T-helper 9 cell (primary cell): ENCODE measurements at places on chromosomes 13 and 19.

DNA sequence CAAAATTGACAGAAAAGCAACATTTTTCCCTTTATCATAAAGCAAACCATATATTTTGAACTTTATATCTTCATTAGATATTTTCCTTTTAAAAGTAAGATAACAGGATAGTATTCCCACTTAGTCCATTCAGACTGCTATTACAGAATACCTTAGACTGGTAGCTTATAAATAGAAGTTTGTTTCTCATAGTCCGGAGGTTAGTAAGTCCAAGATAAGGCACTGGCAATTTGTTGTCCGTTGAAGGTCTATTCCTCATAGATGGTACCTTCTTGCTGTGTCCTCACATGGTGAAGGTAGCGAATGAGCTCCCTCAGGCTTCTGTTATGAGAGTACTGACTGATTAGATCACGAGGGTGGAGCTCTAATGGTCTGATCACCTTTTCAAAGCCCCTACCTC is 70.4 kb downstream of the ZMYM2 start:
- DNase-seq: no peak

- no peak for DNase-seq
These were observed 1161.9 kb downstream of the UQCRFS1 start for GRCh38 chr19:28051047-28051446.

- DNase-seq: no peak
These were observed 685.0 kb upstream of the SGCG start for GRCh38 chr13:22495819-22496218.

DNA sequence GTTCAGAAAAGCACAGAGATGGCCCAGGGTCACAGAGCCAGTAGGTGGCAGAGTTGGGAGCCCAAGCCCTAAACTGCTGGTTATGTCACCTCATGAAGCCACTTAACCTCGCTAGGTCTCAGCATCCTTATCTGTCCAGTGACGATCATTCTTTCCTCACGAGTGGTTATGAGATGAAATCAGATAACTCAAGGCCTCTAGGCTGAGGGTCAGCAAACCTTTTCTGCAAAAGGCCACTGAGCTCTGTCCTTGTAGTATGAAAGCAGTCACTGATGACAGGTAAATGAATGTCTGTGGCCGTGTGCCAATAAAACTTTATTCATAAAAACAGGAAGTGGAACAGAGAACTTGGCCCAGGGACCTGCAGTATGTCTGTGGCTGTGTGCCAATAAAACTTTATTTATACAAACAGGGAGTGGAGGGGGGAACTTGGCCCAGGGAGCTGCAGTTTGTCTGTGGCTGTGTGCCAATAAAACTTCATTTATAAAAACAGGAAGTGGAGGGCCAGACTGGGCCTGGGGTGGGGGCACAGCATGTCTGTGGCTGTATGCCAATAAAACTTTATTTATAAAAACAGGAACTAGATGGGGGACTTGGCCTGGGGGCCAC is 71.2 kb downstream of the GNG7 start:
- DNase-seq: no peak

- DNase-seq: peak; percentile 87
These were observed 6.0 kb downstream of the TEKTIP1 start for GRCh38 chr19:3544742-3545668.

GRCh38 chr13:53778937-53779336 is 750.3 kb downstream of the OLFM4 start:
- DNase-seq: no peak

DNA sequence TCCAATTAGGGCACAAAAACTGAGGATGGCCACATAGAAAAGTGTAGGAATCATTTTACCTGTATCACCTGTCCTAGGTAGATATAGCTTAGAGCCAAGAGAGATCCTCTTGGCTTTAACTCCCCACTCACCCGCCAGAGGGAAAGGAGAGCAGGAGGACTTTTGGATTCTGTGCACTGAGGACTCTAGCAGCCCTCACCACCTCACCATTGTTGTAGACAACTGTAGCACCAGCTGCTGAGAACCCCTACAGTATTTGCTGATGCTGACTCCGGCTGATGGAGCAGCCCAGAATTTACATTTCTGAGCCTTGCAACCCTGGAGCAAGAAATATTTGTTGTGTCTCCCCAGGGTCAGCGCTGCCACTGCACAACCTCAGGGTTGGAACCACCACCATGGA is 2044.4 kb downstream of the OLFM4 start:
- no peak for DNase-seq

GRCh38 chr13:110950819-110951570 is 36.1 kb upstream of the ANKRD10 start:
- DNase-seq: no peak

GRCh38 chr13:60922576-60923231 is 492.9 kb downstream of the PCDH20 start:
- no peak for DNase-seq

- DNase-seq: no peak
These were observed 24.4 kb upstream of the C1QTNF9 start for GRCh38 chr13:24284889-24285565.

DNA sequence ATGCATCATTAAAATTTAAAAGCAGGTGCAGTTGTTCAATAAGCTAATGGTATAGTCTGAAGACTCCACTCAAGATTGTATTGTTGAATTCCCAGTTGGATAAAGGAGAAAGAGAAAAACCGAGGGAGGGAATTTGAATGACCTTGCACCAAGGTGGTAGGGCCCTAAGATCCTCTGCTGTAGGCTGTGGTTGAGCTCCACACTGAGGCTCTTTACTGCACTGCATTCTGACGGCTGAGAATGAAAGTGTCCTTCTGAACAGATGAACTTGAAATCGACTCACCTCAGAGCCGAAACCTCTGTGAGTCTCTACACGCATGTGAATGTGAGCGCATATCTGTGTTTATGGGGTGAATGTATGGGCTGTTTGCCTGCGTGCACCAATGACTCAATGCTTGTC is 388.9 kb upstream of the DACH1 start:
- no peak for DNase-seq

- DNase-seq: peak; percentile 60
These were observed 1.9 kb downstream of the FOXO1 start for GRCh38 chr13:40664350-40665125.

DNA sequence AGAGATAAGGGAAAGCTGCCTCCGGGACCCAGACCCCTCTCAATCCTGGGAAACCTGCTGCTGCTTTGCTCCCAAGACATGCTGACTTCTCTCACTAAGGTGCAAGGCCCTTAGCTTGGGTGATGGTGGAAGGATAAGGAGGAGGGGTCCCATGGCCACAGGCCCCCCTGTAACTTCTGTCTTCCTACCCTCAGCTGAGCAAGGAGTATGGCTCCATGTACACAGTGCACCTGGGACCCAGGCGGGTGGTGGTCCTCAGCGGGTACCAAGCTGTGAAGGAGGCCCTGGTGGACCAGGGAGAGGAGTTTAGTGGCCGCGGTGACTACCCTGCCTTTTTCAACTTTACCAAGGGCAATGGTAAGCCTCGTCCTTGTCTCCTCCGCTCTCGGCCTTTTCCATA is 2.0 kb downstream of the CYP2F1 start:
- no peak for DNase-seq

DNA sequence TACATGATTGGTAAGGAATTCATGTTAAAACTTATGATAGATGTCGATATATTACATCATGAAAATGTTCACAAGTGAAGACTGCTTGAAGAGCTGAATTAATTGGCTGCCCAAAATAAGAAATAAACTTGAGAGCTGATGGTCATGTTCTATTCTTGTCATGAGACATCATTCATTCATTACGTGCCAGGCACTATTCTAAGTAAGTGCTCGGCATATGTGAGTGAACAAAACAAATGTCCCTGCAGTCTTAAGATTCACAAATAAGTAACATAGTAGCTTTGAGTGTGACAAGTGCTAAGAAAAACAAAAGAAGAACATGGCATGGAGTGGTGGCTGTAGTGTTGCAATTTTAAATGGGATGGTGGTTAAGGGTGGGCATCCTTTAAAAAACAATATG is 329.3 kb downstream of the SUCLA2 start:
- DNase-seq: no peak

DNA sequence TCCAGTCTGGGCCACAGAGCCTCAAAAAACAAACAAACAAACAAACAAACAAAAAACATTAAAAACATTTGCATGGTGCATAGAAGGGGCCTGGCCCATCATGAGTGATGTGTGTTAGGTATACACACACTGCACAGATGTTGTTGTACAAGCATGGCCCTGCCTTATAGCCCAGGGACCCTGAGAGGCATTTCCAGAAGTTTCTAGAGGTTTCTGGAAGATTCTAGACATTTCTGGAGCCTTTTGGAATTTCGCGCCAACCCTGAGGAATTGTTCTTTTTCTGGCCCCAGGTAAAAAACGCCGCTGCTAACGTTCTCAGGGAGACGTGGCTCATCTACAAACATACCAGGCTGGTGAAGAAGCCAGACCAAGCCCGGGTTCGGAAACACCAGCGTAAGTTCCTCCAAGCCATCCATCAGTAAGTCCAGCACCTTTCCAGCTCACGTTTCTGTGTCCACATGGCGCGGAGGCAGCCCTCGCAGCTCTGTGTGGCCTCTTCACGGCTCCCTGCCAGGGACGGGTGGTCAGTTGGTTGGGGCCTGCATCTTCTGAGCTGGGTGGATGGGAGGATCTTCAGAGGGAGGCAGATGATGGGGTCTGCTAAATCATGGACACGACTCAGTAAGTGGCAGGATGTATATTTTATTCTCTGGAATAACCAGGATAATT is 18.4 kb upstream of the ARRDC2 start:
- DNase-seq: no peak

GRCh38 chr19:19750842-19751790 is 18.2 kb upstream of the ZNF14 start:
- no peak for DNase-seq

- no peak for DNase-seq
These were observed 2.8 kb downstream of the TYROBP start for GRCh38 chr19:35905178-35905727.

DNA sequence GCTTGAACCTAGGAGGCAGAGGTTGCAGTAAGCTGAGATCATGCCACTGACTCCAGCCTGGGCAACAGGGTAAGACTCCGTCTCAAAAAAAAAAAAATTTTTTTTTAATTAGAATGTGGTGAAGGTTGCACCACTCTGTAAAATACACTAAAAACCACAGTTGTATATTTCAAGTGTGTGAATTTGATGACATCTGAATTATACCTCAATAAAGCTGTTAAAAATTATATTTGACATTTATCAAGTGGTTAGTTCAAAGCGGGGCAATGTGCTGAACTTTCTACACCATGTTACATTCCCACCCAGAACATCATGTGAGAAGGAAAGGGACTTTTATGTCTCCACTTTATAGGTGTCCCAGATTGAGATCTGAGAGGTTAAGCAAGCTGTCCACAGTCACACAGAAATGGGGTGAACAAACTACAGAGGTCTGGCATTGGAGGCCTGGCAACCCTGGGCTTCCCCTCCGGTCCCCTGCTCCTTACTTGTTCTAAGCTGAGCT is 5.9 kb upstream of the S1PR5 start:
- no peak for DNase-seq

DNA sequence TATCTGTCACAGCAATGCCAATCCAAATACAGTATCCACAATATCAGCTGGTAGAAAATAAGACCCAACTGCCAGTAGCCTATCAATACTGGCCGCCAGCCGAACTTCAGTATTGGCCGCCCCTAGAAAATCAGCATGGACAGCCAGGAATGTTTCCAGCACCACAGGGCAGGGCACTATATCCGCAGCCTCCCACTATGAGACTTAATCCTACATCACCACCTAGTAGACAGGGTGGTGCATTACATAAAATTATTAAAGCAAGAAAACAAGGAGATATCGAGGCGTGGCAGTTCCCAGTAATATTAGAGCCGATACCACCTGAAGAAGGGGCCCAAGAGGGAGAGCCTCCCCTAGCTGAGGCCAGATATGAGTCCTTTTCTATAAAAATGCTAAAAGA is 111.3 kb downstream of the ZNF486 start:
- no peak for DNase-seq
